ACHN (cell line): ENCODE measurements at places on chromosomes 12 and 14.

DNA sequence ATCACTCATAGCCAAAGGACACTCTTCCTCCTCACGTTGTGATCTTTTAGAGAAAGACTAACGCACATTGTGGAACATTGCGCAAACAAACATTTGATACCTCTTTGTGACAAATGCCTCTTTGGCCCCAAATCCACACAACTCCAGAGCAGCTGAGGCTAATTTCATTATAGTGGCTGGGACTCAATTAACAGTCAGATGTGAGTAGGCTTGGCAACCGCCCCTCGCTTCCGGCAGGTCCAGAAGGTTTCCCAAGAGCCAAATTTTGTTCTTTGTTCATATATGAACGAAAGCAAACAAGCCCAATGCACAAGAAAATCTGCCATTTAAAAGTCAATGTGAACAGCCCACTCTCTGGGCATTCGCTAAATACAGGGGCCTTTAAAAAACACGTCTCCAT, 273.9 kb downstream of the GLT1D1 start:
- no peak for DNase-seq

DNA sequence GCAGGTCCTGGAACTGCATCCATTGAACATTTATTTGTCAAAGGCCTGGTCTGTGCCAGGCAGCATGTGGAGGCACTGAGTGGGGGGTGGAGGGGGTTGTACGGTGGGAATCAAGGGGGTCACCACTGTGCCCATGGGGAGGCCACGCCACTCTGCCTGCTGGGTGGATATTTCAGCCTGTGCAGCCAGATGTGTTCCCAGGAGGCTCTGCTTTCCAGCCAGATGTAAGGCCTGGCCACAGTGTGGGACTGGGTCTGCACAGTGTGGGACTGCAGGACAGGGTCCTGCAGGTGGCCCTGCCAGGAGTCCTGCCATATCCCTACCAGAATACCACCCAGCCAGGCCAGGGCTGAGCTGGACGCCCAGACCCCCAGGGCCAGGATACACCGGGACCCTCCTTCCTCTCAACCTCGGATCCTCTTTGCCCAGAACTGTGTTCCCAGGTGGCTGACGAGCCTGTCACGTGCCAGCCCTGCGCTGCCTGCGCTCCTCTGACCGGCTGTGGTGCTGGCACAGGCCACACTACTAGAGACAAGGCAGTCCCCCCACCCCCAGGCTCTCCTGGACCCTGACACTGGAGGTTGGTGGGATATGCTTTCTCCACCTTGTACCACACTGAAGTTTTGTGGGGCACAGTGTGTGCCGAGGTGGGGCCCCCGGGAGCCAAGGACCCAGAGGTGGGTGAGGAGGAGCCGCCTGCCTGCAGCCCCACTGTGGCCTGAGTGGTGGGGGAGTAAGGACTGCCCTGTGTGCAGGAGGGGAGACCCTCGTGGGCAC, 17.5 kb downstream of the XRCC3 start:
- DNase-seq: no peak

GRCh38 chr14:100176811-100177327, 17.4 kb upstream of the DEGS2 start:
- DNase-seq: no peak

DNA sequence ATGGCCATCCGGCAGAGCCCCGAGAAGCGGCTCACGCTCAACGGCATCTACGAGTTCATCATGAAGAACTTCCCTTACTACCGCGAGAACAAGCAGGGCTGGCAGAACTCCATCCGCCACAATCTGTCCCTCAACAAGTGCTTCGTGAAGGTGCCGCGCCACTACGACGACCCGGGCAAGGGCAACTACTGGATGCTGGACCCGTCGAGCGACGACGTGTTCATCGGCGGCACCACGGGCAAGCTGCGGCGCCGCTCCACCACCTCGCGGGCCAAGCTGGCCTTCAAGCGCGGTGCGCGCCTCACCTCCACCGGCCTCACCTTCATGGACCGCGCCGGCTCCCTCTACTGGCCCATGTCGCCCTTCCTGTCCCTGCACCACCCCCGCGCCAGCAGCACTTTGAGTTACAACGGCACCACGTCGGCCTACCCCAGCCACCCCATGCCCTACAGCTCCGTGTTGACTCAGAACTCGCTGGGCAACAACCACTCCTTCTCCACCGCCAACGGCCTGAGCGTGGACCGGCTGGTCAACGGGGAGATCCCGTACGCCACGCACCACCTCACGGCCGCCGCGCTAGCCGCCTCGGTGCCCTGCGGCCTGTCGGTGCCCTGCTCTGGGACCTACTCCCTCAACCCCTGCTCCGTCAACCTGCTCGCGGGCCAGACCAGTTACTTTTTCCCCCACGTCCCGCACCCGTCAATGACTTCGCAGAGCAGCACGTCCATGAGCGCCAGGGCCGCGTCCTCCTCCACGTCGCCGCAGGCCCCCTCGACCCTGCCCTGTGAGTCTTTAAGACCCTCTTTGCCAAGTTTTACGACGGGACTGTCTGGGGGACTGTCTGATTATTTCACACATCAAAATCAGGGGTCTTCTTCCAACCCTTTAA, 1.5 kb downstream of the FOXG1 start:
- no peak for DNase-seq

- no peak for DNase-seq
Observed at GRCh38 chr12:93128332-93128707, 199.2 kb upstream of the EEA1 start.

- DNase-seq: no peak
Observed at GRCh38 chr14:44505588-44505987, 1.5 kb downstream of the FSCB start.

DNA sequence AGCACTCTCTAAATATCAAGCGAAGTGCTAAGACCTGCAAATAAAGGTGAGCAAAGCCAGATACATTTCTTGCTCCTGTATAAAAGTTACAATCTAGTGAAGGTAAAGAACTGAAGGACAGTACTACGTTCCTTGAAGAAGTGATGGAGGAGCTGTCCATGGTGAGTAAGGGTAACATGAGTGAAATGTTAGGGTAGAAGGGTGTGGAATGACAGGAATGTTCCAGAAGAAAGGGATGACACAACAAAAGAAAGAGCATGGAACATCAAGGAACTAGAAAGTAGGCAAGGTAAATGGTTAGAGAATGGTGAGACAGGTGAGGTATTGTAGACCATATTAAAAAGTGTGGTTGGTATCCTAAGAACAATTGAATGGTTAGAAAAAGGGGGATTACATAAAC, 272.4 kb downstream of the ACSS3 start:
- DNase-seq: no peak

DNA sequence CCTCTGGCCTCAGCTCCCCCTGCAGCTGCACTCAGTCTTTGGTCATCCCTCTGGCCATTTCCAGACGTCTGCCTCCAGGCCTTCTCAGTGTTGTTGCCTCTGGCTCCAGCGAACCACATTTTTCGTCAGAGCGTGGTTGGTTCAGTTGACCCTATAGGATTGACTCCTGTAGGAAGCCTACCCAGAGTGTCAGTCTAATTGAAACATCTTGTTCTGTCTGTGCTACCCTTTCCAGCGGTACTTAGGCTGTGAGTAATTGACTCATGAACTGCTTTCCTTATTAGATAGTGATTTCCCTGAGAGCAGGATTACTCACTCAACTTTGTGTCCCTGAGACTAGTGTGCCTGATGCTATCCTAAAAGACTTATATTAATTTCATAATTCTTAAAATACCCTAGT, 373.2 kb downstream of the ATP23 start:
- no peak for DNase-seq

- DNase-seq: peak; percentile 23
Observed at GRCh38 chr14:51677266-51677665, 25.6 kb downstream of the FRMD6 start.
